ENCODE measurements at places on chromosomes 6 and 20. TPM values are rescaled to one million over a fixed set of nuclear protein-coding genes. Genes with fewer than 3 reads are reported as not detected.
A peak's percentile ranks its signal among the peaks of the same experiment; 100 is the strongest.

SLPI gene
- not detected for total RNA-seq

DNA sequence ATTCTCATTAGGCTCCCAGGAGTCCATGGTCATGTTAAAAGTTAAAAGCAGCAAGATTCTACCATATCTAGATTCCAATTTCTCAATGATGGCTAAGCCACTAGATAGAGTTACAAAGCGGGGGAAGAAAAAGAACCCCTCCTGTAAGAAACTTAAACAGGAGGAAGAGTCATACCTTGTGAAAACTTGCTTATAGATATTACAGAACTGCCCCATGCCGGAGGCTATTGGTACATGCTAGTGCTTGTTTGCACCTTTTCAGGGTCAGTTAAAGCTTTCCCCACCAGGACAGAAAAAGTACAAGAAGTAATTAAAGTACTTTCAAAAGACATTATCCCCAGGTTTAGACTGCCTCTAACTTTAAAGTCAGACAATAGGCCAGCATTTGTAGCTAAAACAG is 15.5 kb upstream of the GSTA3 start:
- peaks cover 10% of the 10 kb centered on the region for H3K4me1 ChIP-seq
- no peaks in the 10 kb centered on the region for H3K27me3 ChIP-seq
- no peak overlapping the region for H3K27ac ChIP-seq
- no peak for DNase-seq
- H3K36me3 ChIP-seq, result no peaks in the 10 kb centered on the region

PRICKLE4 gene
- total RNA-seq, result 3.1 TPM

- peak overlapping the region; percentile 98 for H3K27ac ChIP-seq
- peak; percentile 39 for DNase-seq
- peak overlapping the region; percentile 91 for H3K4me3 ChIP-seq
- peaks cover 20% of the 10 kb centered on the region for H3K4me1 ChIP-seq
- peaks cover 9% of the 10 kb centered on the region for H3K36me3 ChIP-seq
These were observed 466 bp upstream of the PSMB1 start for GRCh38 chr6:170553534-170554012.

- no peaks in the 10 kb centered on the region for H3K36me3 ChIP-seq
- peaks cover 6% of the 10 kb centered on the region for H3K27me3 ChIP-seq
- no peak for DNase-seq
- H3K27ac ChIP-seq, result no peak overlapping the region
These were observed 19.9 kb downstream of the SPINT3 start for GRCh38 chr20:45495501-45495941.

- H3K27ac ChIP-seq, result no peak overlapping the region
- peaks cover 8% of the 10 kb centered on the region for H3K36me3 ChIP-seq
- peaks cover 13% of the 10 kb centered on the region for H3K4me1 ChIP-seq
- no peaks in the 10 kb centered on the region for H3K27me3 ChIP-seq
These were observed 511 bp upstream of the OGFR start for GRCh38 chr20:62804021-62804626.

GRCh38 chr6:40543776-40544175 is 43.4 kb downstream of the LRFN2 start:
- no peak overlapping the region for H3K4me3 ChIP-seq
- H3K36me3 ChIP-seq, result no peaks in the 10 kb centered on the region
- H3K4me1 ChIP-seq, result no peaks in the 10 kb centered on the region

GRCh38 chr6:116258520-116258919 is 4.6 kb upstream of the TSPYL4 start:
- H3K27ac ChIP-seq, result no peak overlapping the region
- H3K36me3 ChIP-seq, result no peaks in the 10 kb centered on the region
- H3K4me1 ChIP-seq, result peaks cover 11% of the 10 kb centered on the region
- no peak for DNase-seq
- no peak overlapping the region for H3K4me3 ChIP-seq
- H3K27me3 ChIP-seq, result no peaks in the 10 kb centered on the region

DNA sequence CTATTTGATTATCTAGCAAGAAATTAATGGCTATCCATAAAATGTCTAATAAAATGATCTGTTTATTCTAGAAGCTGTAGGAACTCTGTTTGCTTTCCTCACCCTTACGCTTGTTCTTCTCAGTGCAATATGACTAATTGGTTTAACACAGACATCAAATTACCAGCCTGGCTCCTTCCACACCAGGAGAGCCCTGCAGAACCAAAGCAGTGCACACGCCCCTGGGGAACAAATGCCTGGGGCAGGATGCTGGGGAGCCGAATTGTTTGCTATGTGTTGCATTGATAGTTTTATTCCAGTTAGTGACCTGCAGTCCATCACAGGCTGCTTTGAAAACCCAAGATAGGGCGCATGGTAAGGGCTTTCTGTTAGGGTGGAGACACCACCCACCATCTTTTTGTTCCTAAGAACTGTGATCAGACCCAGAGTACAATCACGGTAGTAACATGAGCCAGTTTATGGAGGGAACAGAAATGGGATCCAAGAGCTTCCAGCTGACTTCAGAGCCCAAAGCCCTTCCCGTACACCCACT is 126.4 kb upstream of the CD93 start:
- H3K36me3 ChIP-seq, result no peaks in the 10 kb centered on the region
- no peaks in the 10 kb centered on the region for H3K4me1 ChIP-seq
- no peak overlapping the region for H3K4me3 ChIP-seq
- H3K27me3 ChIP-seq, result peaks cover 12% of the 10 kb centered on the region

DNA sequence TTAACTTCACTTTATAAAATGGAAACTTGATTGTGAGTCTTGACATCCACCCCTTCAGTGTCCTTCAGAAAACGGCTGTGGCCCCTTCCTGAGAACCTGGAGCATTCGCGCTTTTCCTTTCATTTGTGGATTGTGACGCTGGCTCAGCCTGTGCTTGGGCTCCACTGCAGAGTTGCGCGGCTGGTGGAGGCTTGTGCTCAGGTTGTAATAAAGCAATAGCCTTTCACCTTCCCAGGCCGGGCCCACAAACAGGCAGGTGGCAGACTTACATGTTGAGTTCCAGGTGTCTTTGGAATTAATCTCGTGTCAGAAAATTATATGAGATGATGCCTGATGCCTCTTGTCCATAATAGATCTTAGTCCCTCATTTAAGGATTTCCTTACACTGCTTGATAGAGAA is 199.9 kb downstream of the CDH4 start:
- no peak for DNase-seq
- no peak overlapping the region for H3K4me3 ChIP-seq
- H3K4me1 ChIP-seq, result peaks cover 12% of the 10 kb centered on the region
- H3K27ac ChIP-seq, result no peak overlapping the region

GRCh38 chr6:90654806-90655205 is 67.9 kb upstream of the MAP3K7 start:
- no peaks in the 10 kb centered on the region for H3K27me3 ChIP-seq
- H3K27ac ChIP-seq, result no peak overlapping the region
- no peak for DNase-seq

- no peak for DNase-seq
- H3K4me1 ChIP-seq, result no peaks in the 10 kb centered on the region
- no peak overlapping the region for H3K27ac ChIP-seq
These were observed 77.5 kb upstream of the BEND3 start for GRCh38 chr6:107192830-107193229.

MARCKS gene
- 261 TPM for total RNA-seq

DNA sequence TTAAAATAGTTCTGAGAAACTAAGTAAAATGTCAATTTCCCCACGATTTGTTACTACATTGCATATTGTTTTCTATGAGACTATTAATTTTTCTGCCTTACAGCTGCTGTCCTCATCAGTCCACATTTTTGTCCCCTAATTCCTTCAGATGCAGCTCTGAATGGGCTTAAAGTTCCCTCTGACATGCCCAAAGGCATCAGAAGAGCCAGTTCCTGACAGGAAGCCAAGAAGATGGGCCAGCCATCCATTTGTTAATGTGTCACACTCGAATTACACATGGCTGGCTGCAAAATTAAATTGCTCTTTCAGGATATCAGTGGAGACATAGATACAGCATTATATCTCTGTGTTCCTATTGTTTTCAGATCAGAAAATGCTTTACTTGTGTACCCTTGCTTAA is 1223.0 kb downstream of the EPHA7 start:
- H3K27ac ChIP-seq, result no peak overlapping the region
- no peak overlapping the region for H3K4me3 ChIP-seq
- no peaks in the 10 kb centered on the region for H3K36me3 ChIP-seq
- no peak for DNase-seq
- H3K4me1 ChIP-seq, result no peaks in the 10 kb centered on the region

- H3K27ac ChIP-seq, result no peak overlapping the region
- H3K27me3 ChIP-seq, result no peaks in the 10 kb centered on the region
- no peaks in the 10 kb centered on the region for H3K36me3 ChIP-seq
- DNase-seq, result no peak
These were observed 251.5 kb downstream of the SOX4 start for GRCh38 chr6:21845018-21845417.

DNA sequence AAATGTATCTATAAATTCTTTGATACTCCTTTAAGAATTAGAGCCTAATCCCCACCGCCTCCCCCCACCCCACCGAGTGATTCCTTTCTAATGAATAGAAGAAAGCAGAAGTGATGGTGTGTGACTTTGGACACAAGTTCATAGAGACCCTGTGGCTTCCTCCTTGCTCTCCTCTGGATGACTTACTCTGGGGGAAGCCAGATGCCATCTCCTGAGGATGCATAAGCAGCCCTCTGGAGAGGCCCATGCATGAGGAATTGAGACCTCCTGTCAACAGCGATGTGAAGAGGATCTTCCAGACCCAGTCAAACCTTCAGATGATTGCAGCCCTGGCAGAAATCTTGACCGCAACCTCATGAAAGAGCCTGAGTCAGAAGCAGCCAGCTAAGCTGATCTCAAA is 21.1 kb downstream of the AHCY start:
- H3K4me3 ChIP-seq, result no peak overlapping the region
- no peaks in the 10 kb centered on the region for H3K4me1 ChIP-seq
- peaks cover 37% of the 10 kb centered on the region for H3K36me3 ChIP-seq
- no peaks in the 10 kb centered on the region for H3K27me3 ChIP-seq

DNA sequence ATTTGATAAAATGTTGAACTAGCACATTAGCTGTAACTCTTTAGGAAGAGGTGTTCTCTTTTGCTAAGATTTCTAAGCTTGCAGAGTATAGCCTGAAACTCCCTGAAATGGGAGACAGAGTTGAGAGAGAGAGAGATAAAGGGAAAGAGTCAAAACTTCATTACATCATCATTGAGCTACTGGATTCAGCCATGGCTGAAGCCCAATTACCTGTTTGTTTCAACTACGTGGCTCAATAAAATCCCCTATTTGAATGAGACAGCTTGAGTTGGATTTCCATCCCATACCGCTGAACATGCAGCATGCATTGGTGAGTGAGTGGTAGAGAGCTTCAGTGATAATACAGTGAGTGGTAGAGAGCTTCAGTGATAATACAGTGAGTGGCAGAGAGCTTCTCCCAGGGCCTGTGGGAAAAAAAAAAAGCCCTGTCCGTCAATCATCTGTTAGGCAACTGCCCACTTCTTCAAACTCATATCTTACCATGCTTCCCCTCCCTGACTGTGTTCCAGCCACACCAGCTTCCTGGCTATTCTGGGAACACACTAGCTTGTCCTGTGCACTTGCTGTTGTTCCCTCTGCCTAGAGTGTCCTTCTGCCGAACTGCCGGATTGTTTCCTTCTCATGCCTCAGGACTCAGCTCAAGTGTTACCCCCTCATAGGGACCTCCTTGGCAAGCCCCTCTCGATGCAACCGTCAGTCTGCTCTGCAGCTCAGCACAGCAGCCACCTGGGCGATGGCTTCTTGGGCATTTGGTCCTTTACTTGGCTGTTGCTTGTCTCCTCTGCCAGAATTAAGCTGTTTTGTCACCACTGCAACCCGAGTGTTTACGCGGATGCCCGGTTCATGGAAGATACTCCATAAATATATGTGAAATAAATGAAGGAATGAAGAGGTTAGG is 91.3 kb upstream of the EYA2 start:
- H3K27me3 ChIP-seq, result peaks cover 29% of the 10 kb centered on the region
- H3K4me1 ChIP-seq, result no peaks in the 10 kb centered on the region
- no peak overlapping the region for H3K27ac ChIP-seq
- no peaks in the 10 kb centered on the region for H3K36me3 ChIP-seq

C6orf52 gene
- 2.9 TPM for total RNA-seq

- no peak overlapping the region for H3K4me3 ChIP-seq
- H3K27ac ChIP-seq, result no peak overlapping the region
- DNase-seq, result peak; percentile 35
- no peaks in the 10 kb centered on the region for H3K4me1 ChIP-seq
These were observed 45.3 kb upstream of the COL21A1 start for GRCh38 chr6:56292505-56293181.

RRAGD gene
- 3.8 TPM for total RNA-seq

DEFB121 gene
- total RNA-seq, result not detected

GRCh38 chr6:43817192-43817591 is 47.2 kb downstream of the VEGFA start:
- no peak overlapping the region for H3K4me3 ChIP-seq
- peaks cover 12% of the 10 kb centered on the region for H3K27me3 ChIP-seq
- H3K27ac ChIP-seq, result no peak overlapping the region
- H3K36me3 ChIP-seq, result no peaks in the 10 kb centered on the region
- no peaks in the 10 kb centered on the region for H3K4me1 ChIP-seq

ARMC2 gene
- 5.2 TPM for total RNA-seq

GRCh38 chr6:29011276-29011734 is 6.2 kb upstream of the ZNF311 start:
- H3K27ac ChIP-seq, result no peak overlapping the region
- H3K36me3 ChIP-seq, result no peaks in the 10 kb centered on the region

DNA sequence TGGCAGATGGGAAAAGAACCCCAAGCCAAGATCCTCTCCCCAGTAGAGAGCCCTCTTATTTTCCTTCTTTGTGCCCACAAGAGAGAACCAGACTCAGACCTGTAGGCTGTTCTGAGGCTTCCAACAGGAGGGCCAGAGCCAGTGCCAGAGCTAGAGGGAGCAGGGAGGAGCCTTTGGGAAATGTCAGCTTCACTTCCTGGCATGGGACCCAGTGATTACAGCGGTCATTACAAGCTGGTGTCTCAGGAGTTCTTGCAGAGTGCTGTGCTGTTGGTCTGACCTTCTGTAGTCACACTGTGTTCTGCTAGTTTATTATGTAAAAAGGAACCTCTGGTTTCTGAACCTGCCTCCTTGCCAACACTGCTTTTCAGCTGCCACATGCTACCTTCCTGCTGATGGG is 38.9 kb downstream of the STK35 start:
- H3K4me1 ChIP-seq, result peaks cover 18% of the 10 kb centered on the region
- H3K27me3 ChIP-seq, result no peaks in the 10 kb centered on the region
- H3K36me3 ChIP-seq, result no peaks in the 10 kb centered on the region
- no peak overlapping the region for H3K27ac ChIP-seq
- no peak overlapping the region for H3K4me3 ChIP-seq

THBS2 gene
- total RNA-seq, result 260 TPM

DNA sequence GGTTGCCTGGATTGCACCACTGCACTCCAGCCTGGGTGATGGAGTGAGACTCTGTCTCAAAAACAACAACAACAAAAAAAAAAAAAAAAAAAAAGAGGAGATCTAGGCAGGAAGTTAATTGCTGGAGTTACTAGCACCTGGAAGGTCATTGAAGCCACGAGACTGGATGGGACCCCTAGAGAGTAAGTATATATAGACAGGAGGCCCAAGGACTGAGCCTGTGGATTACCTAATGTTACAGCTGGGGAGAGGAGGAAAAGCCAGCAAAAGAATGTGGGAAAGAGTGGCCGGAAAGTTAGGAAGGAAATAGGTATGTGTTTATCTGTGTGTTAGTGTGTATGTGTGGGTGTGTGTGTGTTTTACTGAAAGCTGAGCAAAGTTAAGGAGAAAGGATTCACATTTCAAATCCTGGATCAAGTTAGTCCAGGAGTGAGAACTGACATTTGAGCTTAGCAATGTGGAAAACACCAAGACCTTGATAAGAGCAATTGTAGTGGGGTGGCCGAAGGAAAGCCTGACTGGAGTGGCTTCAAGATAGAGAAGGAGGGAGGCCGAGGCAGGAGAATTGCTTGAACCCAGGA is 38.4 kb downstream of the ANKRD6 start:
- no peaks in the 10 kb centered on the region for H3K4me1 ChIP-seq
- no peaks in the 10 kb centered on the region for H3K36me3 ChIP-seq
- H3K4me3 ChIP-seq, result no peak overlapping the region
- no peak overlapping the region for H3K27ac ChIP-seq
- H3K27me3 ChIP-seq, result no peaks in the 10 kb centered on the region
- no peak for DNase-seq

GRCh38 chr6:134508862-134509498 is 191.1 kb upstream of the SGK1 start:
- DNase-seq, result no peak
- H3K4me3 ChIP-seq, result no peak overlapping the region
- no peak overlapping the region for H3K27ac ChIP-seq
- no peaks in the 10 kb centered on the region for H3K27me3 ChIP-seq
